ENCODE measurements at places on chromosomes 13 and 19. TPM values are rescaled to one million over a fixed set of nuclear protein-coding genes. Genes with fewer than 3 reads are reported as not detected.

The RETN gene
- not detected for total RNA-seq

The OXGR1 gene
- 0.13 TPM for total RNA-seq

The YJU2 gene
- total RNA-seq, result 20.2 TPM

The PRSS57 gene
- total RNA-seq, result not detected

The SPACA4 gene
- not detected for total RNA-seq

Data from SK-MEL-5 (cell line).